Amniotic stem cell (primary cell): ENCODE measurements at places on chromosomes 1 and 21.

- no peak for DNase-seq
Observed at GRCh38 chr1:58608297-58608696, 31.2 kb upstream of the TACSTD2 start.

- no peak for DNase-seq
Observed at GRCh38 chr1:6329851-6330250, 63.7 kb downstream of the ACOT7 start.

GRCh38 chr1:178733972-178734371, 8.9 kb downstream of the RALGPS2 start:
- DNase-seq = no peak

DNA sequence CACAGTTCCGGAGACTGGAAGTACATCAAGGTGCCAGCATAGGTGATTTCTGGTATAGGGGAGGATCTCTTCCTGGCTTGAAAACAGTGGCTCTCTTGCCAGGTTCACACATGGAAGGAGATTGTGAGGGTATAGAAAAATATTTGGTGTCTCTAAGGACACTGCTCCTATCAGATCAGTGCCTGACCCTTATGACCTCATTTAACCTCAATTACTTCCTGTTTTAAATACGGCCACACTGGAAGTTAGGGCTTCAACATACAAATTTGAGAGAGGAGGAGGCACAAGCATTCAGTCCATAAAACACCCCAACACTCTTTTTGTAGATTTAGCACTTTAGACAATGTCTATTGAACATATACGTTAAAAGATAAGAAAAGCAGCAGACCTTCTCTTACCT, 37.0 kb downstream of the COL6A1 start:
- DNase-seq = no peak

DNA sequence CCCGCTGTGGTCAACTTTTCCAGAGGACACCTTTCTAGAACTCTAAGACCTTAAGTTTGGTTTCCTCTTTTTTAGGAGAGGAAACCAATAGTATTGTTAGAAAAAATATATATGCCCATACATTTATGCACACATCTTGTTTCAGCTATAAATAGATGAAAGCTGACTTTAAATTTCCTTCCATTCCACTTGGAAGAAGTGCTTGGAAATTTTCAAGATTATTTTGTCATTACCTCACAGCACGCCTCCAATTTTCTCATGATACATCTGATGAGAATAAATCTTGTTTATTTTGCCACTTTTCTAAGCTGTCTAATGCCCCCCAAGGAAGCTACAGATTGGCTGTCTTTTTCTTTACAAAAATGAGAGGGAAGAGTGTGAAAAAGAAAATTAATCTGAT, 65.8 kb downstream of the NIBAN1 start:
- DNase-seq = no peak
